HT1080 (cell line): ENCODE measurements at places on chromosomes 3 and 15.

DNA sequence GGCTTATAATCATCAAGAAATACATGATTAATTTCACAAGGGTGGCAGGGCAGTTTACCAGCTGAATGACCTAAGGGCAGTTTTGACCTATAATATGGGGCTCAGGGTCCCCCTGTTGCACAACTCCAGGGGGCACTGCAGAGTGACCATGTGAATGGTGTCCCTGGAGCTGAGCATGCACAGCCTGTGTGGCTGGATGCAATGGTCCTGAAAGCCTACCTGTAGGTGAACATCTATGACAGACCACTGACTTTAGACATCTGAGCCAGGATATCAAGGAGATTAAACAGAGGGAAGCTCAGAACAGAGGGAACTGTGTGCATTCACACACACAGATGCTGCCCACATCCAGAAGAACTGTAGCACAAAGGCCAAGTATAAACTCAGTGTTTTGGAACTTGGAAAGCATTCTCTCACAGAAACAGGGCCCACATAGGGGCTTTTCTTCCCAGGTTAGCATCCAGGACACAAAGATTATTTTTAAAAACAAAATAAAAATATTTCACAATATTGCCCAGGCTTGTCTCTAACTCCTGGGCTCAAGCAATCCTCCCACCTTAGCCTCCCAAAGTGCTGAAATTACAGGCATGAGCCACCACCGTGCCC, 7.8 kb upstream of the SLC6A11 start:
- no peak for DNase-seq

DNA sequence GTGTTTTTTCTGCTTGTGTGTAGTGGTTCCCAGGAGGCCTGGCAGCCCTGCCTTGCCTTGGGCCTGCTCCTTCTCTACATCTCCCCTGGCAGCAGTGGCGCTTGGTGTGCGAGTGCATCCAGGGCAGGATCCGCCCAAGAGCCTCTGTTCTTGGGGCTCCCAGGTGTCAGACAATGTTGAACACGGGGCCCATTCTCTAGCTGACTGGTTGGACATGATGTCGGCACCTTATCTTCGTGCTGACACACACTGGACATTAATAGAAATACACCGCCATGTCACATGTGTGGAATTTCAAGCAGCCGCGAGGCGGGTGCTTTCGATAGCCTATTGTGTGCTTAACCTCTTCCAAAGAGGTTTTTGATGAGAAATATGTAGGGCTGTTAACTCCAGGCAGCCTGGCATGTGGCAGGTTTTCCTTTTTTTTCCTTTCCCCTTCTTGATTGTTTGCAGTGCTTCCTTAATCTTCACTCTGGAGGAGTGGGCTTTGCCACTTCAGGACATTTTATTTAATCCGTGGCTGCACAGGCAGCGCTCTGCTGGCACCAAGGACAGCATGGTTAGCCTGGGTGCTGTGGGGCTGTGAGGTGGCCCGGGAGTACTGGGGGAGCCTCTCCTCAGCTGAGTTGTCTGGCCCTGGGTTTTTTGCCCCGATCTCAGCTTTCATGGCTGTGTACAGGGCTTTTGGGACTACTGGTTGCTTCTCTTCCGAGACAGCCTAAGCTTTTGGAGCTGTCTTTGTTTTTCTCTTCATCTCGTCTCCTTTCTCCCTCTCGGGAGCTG, 42.5 kb downstream of the CHCHD6 start:
- peak; percentile 50 for DNase-seq

DNA sequence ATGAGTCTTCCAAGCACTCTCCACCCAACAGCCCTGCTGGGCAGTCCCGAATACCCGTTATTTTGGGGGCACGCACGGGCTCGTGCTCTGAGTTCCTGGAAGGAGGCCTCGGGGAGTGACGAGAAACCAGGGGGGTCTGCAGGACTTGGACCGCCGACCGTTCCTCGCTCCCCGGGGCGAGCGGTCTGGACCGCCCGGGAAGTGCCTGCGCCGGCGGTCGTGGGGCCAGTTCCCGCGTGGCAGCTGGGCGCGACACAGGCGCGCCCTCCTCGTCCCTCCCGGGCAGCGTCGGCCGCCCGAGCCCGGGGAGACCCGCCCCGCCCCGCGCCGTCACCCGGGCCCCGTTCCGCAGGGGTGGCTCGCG, 387 bp downstream of the GNB4 start:
- DNase-seq: peak; percentile 44

DNA sequence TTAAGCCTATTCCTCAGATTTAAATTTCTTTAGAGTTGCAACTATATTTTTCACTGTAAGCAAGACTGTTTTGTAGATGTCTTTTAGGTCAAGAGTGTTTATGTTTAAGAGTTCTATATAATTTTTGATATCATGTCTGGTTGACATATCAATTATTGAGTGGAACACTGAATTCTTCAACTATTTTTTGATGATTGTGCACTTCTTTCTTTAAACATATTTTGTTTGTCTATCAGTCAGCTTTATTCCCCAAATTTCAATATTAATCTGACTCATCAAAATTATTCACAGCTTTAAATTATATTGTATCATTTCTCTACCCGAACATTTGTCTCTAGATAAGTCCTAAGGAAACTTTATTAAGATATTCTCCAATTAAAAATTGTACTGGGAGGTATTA, 933.6 kb upstream of the ROBO1 start:
- DNase-seq: no peak

DNA sequence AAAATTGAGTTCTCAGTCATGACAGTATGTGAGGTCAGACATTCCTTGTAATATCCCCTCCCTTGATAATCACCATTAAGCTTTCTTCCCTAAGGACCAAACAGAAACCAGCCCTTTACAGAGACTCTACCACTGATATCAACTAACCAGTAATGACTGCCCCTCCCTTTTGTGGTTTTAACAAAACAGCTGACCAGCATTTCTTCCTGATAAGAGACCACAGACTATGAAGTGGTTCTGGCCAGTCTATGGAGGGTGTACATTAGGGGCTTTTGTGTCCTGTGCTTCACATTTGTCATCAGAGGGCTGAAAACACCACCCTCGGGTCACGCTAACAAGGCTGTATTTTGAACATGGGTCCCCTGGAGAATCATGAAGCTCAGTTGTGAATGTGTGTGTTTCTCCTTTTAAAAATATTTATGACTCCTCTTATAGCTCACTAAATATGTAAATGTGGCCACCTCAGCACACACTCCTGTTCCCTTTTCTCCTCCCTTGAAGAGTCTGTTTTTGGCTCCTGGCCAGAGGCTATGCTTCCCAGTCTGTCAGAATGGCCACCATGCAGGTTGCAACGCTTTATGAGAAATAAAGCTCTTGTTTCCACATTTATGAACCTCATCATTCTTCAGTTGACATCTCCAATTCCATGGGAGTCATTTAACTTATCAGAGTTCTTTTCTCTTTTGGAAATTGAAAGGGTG, 239.3 kb downstream of the CPNE4 start:
- no peak for DNase-seq

DNA sequence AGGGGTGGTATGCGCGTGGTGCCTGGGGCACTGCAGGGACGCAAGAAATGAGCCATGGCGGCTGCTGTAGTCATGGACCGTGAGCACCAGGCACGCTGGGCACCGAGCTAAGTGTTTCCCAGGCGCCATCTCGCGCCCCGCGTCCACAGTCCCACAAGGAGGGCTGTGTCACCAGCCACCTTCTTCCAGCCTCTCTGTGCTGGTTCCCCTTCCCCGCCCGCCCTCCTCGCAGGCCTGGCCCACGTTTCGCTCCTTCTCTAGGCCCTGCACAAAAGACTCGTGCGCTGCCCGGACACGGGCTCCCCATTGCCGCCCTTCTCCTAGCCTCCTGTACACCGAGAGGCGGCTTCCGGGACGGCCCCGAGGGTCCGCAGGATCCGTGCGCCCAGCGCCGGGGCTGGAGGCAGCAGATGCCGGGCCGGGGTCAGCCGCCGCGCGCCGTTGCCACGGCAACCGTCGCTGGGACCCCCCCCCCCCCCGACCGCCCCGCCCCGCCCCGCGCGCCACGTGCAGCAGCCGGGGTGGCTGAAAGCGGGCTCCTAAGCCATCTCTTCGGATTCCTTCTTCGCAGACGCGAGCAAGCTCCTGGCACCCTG, 113.4 kb downstream of the SRGAP3 start:
- DNase-seq: no peak

GRCh38 chr3:144109944-144110343, 138.3 kb downstream of the DIPK2A start:
- no peak for DNase-seq

GRCh38 chr15:89770041-89770440, 6.1 kb upstream of the MESP2 start:
- peak; percentile 64 for DNase-seq

DNA sequence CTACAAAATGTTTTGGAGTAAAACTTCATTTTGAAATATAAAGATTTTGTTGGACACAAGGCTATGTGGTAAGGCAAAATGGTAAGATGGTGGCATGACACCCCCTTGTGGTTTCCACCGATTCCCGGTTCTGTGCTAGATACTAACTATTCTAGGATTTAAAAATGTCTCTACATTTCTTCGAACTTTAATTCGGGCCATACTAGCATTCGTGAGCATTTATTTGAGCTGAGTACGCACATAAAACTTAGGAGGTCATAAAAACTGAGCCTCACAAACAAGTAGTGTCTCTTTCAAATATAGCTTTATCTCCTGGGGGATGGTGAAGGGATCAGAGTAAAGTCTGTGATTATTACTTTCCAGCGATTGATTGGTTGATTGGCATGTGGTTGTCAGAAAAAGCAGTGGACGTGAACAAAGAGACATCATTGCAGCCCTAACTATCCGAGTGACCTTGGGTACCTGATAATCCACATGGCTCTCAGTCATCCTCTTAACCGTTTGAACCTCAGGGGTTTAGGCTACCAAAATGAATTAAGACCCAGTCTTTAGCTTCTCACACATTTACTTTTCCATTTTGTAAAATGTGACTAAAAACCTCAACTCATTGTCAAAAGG, 1.1 kb upstream of the ZNF639 start:
- peak; percentile 72 for DNase-seq

- DNase-seq: no peak
Measured at GRCh38 chr3:65788461-65788860, 250.3 kb downstream of the MAGI1 start.
